ENCODE measurements at places on chromosomes 12 and 14.

GRCh38 chr14:102249041-102249440 is 55.9 kb downstream of the MOK start:
- DNase-seq, result no peak

DNA sequence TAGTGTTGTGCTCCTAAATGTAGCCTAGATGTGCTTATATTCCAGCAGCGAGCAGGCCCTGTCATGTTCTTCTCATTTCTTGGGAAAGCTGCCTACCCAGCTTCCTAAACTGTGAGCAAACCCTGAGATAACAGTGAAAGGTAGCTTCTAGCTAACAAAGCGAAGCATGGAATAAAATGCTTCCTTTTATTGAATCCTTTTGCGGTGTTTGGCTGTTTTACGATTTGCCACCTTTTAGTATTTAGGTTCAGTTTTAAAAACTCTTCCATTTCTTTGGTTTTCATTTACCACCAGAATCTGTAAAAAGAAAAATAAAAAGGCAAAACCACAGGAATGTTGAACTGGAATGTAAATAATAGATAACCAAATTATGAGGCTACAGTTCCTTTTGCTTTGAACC is 5.0 kb upstream of the PKP2 start:
- DNase-seq, result peak; percentile 79

DNA sequence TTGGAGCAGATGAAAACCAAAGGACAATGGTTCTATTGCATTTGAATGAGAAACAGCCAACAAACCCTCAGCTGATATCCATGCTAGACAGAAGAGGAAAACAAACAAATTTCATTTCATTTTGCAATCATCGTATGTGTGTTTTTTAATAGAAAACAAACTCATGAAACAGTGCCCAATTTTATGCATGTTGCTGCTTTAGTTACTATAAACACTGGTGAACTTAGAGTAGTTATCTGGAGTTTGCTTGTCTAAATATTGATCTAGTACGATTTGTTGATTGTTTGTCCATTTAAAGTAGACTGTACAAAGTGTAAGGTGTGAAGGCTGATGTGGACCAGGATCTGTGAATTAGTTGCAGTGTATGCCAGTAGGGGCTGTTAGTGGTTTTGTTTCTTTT is 166.6 kb downstream of the KITLG start:
- DNase-seq, result no peak

DNA sequence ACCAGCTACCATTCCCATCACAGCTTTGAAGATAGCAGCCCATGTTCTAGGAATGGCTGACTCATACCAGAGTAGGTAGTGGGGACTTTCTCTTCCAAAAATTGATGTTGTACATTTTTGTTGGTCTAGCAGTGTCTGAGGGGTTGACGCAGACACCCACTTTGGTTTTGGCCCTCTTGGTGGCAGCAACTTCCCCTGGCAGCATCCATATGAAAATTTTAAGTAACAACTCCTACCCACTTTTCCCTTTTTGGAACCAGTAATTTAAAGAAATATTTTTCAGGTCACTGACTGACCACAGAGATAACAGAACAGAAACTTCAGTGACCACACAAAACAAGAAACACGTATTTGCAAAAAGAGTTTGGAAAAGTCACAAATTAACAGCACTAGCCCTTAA is 162.0 kb upstream of the TMCC3 start:
- DNase-seq, result no peak

DNA sequence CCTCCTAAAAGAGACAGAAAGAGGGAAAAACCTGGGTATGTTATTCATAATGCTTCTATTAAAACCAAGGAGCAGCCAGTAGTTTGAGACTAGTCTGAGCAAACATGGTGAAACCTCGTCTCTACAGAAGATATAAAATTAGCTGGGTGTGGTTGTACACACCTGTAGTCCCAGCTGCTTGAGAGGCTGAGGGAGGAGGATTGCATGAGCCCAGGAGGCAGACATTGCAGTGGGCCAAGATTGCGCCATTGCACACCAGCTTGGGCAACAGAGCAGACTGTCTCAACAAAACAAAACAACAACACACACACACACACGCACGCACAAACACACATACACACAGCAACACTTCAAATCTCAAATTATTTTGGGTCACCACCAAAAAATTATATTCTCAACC is 27.8 kb downstream of the HECTD4 start:
- DNase-seq, result no peak

DNA sequence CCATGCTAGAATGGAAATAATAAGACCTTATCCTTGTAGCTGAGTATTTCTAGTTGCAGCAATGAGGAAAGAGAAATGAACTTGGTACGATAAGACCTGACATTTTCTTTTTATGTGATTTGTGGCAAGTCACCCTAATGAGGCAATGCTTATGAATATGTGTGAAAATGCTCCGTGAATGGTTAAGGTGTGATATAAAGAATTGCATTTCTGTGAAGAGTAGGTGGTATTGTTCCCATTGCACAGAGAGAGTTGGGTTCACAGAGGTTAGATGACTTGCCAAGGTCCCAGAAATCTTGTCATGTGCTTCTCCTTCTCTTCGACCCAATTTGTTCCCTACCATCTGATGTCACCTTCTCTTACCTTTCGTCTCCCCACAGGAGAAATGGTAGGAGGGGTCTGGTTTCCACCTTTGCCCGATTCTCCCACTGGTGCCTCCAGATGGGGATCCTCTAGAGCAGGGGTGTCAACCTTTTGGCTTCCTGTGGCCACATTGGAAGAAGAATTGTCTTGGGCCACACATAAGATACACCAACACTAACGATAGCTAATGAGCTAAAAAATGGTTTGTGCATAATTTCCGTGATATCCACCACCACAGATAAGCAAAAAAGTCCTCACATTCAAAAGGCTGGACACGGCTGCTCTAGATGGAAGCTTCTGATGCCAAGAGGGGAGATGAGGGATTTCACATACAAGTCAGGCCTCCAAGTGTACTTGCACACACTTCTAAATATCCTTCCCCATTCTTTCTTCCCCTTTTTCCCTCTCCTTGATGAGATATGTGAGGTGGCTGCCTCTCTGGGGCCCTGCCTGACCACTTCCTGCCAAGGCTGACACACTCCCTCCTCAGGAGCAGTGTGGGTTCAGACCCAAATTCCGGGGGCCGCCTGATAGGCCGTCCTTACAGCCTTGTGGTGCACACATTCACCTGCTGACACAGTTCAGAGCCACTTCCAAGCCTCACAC is 96.1 kb downstream of the PLXNC1 start:
- no peak for DNase-seq

DNA sequence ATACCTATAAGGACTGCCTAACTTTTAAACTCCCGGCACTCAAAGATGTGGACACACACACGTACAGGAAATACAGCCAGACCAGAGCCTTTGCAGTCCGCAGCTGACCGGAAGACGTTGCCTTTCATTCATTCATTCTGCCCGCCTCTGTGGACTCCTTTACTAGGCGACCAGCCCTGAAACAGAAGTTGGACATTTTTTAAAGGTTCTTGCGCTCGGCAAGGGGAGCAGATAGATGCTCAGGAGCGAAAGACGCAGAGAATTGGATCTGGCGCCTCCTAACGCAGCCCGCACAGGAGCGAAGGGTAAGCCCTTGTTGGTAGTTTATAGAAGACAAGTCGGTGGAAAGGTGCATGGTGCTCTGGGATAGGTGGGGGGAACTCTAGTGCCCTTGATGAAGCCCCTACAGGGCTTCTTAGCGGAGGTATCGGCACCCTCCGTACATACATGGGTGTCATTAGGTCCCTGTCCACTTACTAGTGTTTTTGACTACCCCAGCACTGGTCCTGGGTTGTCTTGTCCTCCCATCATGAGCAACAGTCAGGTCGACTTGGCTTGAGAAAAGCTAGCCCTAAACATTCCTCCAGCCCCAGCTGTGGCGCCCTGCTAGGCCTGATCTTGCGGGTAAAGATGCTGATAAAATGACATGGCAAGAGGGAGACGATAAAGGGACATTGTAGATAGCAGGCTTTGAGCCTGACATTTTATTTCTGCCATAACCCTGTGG is at the start of gene KDM2B:
KDM2B (minus strand) TSS at position 65 of the 727 bp plus-strand sequence. CDS start 112 bp downstream, outside the sequence.
- peak; percentile 72 for DNase-seq

DNA sequence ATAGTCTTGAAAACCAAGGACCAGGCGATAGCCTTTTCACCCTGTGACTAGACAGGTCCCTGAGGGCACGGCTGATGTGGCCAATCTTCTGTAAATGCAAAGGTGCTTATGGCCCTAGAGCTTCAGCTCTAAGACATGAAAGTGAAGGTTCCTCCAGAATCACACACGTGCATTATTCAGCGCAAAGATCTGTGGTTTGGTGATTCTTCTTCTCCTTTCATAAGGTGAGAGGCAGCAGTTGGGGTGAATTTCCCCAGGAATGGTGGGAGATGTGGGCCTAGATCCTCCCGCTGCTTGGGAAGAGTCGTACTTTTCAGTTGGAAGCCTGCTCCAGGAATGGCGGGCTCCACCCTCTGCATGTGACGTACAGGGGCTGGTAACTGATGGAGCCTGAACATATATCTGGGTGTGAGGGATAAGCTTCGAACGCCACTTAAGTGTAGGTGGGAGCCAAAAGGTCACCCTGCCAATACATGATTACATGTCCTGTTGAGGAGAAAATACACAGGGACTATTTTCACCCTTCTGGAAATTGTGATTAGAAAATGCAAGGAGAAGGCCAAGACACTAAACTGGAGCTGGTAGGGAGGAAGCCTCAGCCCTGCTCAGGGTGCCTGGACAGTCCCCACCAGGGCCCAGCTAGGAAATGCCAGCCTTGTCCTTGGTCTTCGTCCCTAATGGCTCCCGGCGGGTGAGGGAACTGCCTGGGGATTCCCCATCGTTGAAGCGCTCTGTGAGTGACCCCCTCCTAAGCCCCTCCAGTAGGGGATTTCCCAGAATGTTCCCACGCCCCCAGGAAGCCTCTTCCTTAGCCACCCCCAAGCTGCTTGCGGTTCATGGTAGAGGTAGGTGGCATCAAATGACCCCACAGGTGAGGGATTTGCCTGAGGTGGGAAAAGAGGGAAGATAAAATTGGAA is 17.6 kb downstream of the BATF start:
- no peak for DNase-seq

DNA sequence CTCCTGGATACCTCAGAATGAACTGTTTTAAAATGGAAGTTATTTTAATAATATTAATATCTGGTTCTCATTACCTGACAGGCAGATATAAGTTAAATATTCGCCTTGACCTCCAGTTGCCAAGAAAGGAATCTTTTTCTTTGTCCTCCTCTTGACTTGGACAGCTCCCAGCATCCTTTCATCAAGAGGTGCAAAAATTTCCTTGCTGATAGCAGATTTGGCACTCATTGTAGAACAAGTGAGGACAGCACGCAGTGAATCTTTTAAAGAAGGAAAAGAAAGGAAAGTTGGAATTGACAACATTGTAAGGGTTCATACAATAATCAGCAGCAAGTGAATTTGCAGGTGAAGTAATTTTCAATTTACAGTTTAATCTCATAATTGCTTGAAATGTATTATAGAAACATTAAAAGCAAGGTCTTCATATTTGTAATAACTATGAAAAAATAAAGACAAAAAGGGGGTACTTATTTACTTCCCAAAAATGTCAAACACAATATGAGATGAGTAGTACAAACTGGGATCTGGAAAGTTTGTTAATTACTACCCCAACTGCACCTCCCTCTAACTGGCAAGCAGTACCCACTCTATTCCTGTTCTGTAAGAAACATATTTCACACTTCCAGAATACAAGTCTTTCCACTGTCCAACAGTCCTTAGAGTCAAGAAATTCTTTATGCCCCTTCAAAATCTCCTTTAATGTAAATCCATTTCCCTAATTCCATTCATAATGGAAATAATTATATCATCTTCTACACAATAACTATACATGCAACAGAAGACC is 75.2 kb downstream of the STXBP6 start:
- no peak for DNase-seq

- DNase-seq, result no peak
These were observed 88.9 kb upstream of the FRMD6 start for GRCh38 chr14:51562816-51563215.

- no peak for DNase-seq
These were observed 31.7 kb downstream of the DHRS7 start for GRCh38 chr14:60133487-60133886.

GRCh38 chr12:124852329-124852831 is 11.3 kb downstream of the SCARB1 start:
- peak; percentile 72 for DNase-seq

DNA sequence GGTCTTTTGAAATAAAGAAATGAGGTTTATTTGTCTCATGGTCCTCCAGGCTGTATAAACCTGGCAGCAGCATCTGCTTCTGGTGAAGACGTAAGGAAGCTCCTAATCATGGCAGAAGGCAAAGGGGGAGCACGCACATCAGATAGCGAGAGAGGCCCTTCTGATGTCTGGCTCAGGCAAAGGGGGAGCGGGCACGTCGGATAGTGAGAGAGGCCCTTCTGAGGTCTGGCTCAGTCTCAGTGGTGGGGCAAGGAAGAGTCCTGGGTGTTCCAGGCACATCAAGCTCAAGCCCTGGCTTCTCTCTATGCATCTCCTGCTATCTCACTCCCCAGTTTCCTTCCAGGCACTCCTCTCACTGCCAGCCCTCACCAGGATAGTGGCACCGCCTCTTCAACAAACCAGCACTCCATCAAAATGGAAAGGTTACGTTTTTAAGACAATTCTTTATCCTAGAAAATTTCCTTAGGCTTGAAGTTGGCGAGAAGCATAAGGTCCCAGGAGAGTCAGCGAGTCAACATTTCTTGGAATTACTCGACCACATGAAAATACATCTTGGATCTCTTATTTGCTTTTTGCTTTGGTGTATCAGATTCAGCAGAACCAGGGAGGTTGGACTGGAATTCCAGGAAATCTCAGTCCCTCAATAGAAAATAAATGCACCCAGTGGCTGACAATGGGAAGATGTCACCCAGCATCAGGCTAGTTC is 189.6 kb upstream of the TMEM132C start:
- DNase-seq, result no peak

DNA sequence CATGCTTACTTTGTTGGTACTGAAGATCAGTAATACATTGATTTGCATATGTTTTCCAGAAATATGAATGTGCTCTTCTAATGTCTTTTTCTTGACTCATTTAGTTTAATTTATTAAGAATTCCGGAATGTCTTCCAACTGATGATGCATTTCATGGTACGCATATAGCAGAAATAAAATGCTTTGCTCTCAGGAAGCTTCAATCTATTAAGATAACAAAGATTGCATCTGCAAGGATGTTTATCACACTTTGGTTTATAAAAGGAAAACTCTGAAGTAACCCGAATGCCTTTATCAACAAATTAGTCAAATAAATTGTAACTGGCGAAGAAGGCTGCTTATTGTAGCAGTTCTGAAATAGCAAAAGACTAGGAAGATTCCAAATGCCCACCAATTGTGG is 166.4 kb upstream of the LMNTD1 start:
- DNase-seq, result no peak

- no peak for DNase-seq
These were observed 26.3 kb downstream of the HIP1R start for GRCh38 chr12:122861587-122861970.
